Suppressor macrophage treated with lipopolysaccharide for 4 hours (primary cell): ENCODE measurements at places on chromosomes 2 and 18.

DNA sequence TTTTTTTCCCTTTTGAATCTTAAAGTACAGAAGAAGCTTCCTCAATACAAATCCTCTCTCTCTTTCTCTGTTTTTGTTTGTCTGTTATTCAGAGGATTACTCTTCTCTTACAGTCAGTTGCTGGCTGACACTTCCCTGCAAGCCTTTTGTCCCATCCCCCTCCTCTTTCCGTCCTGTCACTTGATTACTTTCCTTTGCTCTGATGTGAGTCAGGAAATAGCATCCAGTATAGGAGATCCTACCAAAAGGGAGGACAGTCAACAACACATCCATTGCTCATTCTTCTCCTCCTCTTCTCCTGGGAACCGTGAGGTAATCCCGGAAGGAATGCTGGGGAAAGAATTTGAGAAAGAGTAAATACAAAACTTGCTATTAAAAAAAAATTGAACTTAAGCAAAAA lies 79.3 kb upstream of the SCN7A start:
- no peak for DNase-seq

DNA sequence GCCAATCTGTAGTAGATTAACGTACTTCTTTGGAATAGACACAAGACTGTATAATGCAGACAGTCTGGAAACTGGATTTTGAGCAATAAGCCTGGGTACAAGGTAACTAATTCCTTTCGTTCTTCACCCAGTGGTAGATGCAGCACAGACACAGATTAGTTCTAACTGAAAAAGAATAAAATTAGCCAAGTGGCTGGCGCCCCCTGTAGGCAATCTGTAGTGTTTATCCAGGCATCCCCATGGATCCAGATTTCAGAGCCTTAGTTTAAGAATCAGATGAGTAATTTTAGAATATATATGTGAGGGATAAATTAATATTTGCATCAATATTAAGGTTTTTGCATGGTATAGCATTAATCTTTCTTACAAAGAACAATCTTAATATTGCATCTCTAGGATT lies 563.9 kb downstream of the DCC start:
- peak; percentile 23 for DNase-seq

GRCh38 chr18:23536204-23536603 lies 32.9 kb downstream of the RMC1 start:
- DNase-seq: no peak

GRCh38 chr2:141878016-141878415 lies 252.8 kb downstream of the LRP1B start:
- DNase-seq: no peak

DNA sequence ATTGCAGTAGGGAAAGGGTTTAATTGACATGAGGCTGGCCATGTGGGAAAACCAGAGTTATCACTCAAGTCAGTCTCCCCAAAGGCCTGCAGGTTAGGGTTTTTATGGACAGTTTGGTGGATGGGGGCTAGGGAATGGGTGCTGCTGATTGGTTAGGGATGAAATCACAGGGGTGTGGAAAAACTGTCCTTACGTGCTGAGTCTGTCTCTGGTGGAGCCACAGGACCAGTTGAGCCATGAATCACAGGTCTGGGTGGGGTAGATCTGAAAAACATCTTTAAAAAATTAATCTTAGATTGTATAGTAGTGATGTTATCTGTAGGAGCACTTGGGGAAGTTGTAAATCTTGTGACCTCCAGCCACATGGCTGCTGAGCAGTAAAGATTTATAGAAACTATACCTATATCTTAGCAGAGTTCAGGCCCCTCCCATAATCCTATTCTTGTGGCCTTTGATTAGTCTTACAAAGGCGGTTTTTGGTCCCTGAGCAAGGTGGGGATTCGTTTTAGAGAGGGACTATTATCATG lies 139.6 kb downstream of the COMMD1 start:
- no peak for DNase-seq

DNA sequence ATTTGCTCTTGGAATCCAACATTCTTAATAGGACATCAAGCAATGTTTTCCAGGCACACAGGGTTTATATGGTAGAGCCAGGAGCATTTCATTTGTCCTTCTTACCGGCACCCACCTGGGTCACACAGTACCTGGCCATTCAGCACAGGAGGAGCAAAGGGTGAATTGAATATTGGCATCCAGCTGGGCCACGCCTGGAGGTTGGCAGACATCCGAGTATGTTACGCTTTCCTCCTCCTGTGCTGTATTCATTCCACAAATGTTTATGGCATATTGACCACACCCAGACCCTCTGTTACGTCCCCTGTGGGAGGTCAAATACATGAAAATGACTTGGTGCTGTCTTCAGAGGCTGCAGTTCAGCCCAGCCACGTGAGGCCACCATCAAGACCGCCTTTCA lies 206.2 kb downstream of the RTP5 start:
- DNase-seq: no peak

- DNase-seq: no peak
These were observed 95.3 kb upstream of the PARD3B start for GRCh38 chr2:204449977-204450376.

GRCh38 chr2:143802871-143803650 lies 673.8 kb downstream of the ARHGAP15 start:
- no peak for DNase-seq

- no peak for DNase-seq
These were observed 115.7 kb downstream of the MSH2 start for GRCh38 chr2:47518497-47519146.

DNA sequence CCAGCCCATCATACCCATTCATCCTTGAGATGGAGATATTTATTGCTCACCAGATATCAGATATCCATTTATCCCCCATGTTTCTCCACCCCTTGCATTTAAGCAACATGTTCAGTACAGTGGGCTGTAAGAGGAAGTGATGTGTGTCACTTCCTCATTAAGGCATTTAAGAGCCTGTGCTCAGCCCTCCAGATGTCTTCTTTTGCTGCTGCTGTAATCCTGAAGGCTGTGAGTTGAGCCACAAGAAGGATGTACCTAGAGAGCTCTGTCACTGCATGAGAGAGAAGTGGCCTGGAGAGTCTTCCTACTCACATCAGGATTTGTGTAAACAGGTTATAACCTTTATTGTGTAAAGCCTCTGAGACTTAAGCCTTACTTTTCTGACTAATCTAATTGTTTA lies 151.8 kb upstream of the UNC80 start:
- DNase-seq: peak; percentile 32

GRCh38 chr2:129760669-129761068 lies 218.8 kb upstream of the RAB6C start:
- no peak for DNase-seq

DNA sequence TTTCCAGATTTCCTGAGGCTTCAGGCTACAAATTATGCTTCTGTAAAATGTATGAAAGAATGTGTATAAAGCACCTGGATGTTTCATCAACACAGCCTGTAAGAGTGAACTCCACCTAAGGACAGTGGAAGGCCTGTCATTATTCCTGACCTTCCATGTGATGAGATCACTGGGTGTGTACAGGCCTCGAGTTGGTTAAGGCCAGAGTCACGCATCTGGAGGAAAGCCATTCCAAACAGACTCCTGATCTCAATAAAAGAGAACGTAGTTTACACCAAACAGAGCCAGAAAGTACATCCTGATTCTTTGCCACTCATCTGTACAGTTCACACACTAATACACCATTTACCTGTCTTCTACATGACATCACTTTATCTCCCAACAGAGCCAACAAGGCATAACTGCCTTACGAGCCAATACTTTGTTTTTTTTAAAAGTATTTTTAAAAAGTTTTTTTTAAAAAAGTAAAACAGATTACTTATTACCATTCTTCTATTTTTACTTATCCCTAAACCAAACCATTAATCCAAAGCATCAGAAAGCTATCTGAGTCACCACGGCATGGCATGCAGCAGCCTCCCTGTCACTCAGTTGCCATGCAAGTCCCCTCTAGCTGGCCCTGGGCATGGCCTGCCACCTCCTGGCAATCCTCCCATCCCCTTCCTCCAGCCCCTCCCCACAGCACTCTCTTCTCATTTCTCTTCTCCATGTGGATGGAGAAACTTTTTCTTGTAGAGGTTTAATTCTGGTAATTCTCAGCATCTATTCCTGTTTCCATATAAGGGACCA lies 78.8 kb upstream of the TFCP2L1 start:
- DNase-seq: no peak

GRCh38 chr2:204796581-204796980 lies 251.3 kb downstream of the PARD3B start:
- DNase-seq: no peak

DNA sequence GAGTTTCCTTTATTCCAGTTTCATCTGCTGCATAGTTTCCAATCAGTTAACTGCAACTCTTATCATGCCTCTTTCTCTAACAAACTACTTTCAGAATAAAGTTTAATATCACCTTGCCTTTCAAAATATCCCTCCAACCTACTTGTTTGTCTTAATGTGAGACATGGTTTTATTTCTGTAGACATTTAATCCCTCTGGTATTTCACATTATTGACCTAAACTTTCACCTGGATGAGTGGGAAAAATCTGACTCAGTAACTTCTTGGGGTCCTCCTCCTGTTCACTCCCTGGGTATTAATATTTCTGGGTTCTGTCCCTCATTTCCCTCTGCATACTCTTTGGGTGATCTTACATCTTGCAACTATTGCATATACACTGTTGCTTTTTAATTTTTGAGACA lies 27.9 kb downstream of the MSH6 start:
- DNase-seq: no peak

DNA sequence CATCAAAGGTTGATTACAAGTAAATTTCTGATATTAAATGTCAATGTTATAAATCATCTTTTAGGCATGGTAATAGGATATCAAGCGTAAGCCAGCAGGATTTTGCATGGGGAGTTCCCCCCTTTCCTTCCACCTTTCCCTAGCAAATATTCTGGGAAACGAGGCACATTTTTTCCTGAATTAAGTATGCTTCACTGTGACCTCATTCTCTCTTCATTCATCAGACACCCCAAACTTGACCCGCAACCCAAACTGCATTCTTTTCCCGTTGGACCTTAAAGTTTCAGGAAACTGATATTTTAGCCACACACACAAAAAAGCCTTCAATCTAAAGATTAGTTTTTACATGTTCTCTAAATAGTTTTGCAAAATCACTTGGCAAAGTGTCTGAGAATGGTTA lies 214.5 kb upstream of the CTAGE1 start:
- no peak for DNase-seq

DNA sequence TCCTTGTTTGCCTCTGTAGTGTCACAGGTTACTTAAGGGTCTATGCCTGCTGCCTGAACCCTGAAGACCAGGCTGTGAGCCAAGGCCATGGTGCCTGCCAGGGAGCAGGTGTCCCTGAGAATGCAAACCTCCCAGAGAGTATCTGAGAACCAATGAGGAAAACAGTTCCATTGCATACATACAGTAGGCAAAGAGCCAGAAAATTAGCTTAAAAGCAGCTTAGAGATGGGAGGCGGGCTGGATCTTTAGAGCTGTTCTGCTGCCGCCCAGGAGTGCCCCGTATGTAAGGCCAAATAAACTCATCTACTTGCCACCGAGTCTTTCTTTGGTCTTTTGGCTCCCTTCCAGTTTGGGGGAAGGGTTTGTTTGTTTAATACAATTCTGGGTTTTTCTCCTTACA lies 327.9 kb downstream of the CLIP4 start:
- no peak for DNase-seq

GRCh38 chr18:55582325-55582724 lies 5.7 kb downstream of the TCF4 start:
- no peak for DNase-seq

DNA sequence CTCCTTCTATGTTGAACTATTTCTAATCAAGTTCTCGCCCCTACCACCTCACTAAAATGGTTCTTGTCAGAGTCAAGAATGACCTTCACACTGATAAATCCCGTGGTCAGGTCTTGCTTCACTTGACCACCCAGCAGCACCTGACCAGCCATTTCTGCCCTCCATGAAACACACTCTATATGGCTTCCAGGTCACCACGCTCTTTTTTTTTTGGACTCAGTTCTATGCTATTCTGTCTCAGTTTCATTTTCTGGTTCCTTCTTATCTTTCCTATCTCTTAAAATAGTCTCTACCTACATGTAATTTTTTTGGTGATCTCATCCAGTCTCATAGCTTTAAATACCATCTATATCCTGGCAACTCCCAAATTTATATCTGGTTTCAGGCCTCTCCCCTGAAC lies 11.4 kb downstream of the EIF2AK3 start:
- no peak for DNase-seq

DNA sequence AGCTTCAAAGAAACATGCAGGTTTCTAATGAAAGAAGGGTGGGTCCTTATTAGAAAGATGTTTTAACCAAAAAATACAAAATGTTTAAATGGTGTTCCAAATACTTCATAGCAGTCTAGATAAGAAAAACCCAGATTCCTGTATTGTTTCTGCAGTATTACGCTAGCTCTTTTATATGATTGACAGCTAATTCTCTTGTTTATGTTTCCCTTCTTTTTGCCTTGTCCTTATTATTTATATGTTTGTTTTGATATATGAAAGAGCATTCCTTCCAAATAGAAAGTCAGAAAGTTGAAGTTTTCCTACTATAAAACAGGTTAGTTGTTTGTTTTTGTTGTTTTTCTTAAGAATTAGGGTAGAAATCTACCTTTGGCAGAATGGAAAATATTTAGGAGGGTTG lies 41.1 kb upstream of the PNPT1 start:
- no peak for DNase-seq

- DNase-seq: peak; percentile 77
These were observed 184.1 kb upstream of the GLI2 start for GRCh38 chr2:120551522-120551921.

- DNase-seq: no peak
These were observed 525.4 kb downstream of the PIK3C3 start for GRCh38 chr18:42480441-42480840.

- peak; percentile 35 for DNase-seq
These were observed 65.6 kb downstream of the RAPH1 start for GRCh38 chr2:203469546-203469945.

DNA sequence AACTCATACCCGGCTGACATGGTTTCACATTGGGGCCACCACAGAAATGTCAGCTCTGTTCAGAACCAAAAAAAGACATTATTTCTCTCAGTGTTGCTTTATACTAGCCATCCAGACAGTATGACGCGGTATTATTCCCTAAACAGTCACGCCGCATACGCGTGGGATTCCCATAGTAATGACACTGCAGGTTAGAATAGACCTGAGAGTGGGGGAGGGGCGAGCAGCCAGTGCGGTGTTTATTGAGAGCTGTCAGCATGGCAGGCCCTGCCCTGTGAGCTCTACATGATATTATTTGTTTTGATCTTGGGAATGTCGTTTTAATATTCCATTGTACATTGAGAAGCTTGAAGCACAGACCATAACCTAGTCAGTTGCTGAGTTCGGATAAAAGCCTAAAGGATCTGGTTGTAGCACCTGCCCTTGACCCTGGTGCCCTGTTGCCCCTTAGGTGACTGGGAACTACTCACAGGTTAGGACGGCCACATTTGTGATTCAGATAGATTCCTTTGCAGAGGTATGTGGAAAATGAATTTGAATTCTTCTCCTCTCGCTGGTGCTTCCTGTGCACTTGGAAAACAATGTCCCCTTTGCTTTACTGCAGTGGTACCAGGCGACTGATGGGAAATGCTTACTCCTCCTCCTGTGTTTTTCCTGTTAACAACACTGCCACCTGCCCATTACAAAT lies 150.1 kb downstream of the ARHGAP28 start:
- DNase-seq: no peak
